ENCODE measurements at places on chromosomes 6 and 20. TPM values are rescaled to one million over a fixed set of nuclear protein-coding genes. Genes with fewer than 3 reads are reported as not detected.

The COL11A2 gene
- polyA plus RNA-seq = 4.9 TPM

The OPN5 gene
- 0.48 TPM for polyA plus RNA-seq

The C6orf15 gene
- not detected for polyA plus RNA-seq

The TXLNB gene
- 1.8 TPM for polyA plus RNA-seq

The DEF6 gene
- polyA plus RNA-seq = 3.5 TPM

The PGC gene
- not detected for polyA plus RNA-seq

The KIFC1 gene
- 41.2 TPM for polyA plus RNA-seq

The SLC24A3 gene
- polyA plus RNA-seq = 4.2 TPM

DNA sequence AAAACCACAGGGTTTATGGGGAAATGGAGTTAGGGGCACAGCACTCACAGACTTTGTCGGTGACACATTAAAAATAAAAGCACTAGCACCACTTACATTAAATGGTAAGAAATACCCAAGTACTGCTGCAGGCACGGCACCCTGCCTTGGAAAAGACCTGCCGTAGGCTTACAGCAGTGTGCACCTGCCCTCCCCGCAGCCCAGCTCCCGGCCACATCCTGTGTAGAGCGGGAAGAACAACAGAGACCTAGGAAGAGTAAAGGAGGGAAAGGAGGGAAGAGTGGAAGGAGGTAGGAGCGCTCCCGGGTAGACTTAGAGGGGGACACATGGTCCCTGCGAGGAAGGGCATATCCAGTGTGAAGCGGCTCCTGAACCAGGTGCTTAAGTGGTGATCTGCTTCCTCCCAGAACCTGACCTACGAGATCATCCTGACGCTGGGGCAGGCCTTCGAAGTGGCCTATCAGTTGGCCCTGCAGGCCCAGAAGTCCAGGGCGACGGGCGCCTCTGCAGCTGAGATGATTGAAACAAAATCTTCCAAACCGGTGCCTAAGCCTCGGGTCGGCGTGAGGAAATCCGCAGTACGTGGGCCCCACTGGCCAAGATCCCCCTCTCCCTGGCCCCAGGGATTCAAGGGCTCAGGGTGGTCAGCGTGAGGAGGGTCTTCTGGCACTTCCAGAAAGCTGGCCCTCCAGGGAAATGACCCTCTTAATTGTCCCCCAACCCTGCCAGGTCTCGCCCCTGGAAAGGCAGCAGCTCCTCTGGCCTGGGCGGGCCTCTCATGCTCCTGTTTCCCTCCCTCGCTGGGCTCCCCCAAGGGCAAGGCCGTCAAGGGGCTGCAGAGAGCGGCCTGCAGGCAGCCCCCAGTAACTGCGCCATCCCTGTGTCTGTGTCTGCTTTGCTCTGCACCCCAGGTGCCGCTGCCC is 55.5 kb downstream of the TCP11 start:
- no peak for DNase-seq

DNA sequence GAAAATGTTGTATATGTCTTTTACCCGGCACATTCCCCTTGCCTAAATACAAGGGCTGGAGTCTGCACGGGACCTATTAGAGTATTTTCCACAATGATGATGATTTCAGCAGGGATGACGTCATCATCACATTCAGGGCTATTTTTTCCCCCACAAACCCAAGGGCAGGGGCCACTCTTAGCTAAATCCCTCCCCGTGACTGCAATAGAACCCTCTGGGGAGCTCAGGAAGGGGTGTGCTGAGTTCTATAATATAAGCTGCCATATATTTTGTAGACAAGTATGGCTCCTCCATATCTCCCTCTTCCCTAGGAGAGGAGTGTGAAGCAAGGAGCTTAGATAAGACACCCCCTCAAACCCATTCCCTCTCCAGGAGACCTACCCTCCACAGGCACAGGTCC is 11.3 kb upstream of the MAPRE1 start:
- DNase-seq = no peak

DNA sequence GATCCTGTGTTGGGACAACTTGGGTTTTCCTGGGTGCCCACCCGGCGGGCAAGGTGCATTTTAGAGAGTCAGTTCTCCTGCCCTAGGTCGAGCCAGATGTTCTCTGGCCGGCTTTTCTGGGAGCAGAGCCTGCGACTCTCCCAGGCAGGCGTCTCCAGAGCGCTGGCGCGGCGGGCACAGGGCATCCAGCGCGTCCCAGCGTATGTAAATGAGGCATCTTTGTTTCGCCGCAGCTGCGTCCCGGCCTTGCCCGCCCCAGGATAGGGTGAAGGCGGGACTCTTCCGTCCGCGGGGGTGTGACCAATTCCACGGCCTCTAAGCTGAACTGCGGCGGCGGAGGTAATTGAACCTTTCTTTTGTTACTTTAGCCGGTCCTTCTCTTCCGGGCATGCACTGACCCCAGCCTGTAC is 9.1 kb downstream of the GRIK2 start:
- no peak for DNase-seq

- DNase-seq = no peak
Observed at GRCh38 chr6:163900570-163900969, 486.1 kb downstream of the QKI start.

GRCh38 chr6:87209812-87210211 is 54.4 kb downstream of the ZNF292 start:
- DNase-seq = no peak

- DNase-seq = no peak
Observed at GRCh38 chr6:45386501-45386900, 8.8 kb upstream of the SUPT3H start.

DNA sequence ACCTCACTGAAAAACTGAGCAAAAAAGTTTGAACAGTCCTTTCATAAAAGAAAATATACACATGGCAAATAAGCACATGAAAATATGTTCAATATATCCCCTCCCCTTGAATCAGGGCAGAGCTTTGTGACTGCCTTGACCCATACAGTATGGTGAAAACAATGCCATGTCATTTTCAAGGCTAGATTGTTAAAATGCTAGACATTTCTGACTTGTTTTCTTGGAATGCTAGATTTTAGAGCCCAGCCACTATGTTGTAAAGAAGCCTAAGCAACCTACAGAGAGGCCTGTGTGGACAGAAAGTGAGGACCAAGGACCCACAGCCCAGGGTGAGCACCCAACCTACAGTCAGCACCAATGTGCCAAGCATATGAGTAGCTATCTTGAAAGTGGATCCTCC is 17.1 kb upstream of the ASF1A start:
- DNase-seq = no peak

GRCh38 chr20:8244637-8245036 is 112.6 kb downstream of the PLCB1 start:
- no peak for DNase-seq

- no peak for DNase-seq
Observed at GRCh38 chr20:61940976-61941720, 124.5 kb downstream of the TAF4 start.
